GM23338 (cell line): ENCODE measurements at places on chromosomes 7 and 10. TPM values are rescaled to one million over a fixed set of nuclear protein-coding genes. Genes with fewer than 3 reads are reported as not detected.
A peak's percentile ranks its signal among the peaks of the same experiment; 100 is the strongest.

ZNF727 gene
- not detected in 2 replicates for total RNA-seq

DNA sequence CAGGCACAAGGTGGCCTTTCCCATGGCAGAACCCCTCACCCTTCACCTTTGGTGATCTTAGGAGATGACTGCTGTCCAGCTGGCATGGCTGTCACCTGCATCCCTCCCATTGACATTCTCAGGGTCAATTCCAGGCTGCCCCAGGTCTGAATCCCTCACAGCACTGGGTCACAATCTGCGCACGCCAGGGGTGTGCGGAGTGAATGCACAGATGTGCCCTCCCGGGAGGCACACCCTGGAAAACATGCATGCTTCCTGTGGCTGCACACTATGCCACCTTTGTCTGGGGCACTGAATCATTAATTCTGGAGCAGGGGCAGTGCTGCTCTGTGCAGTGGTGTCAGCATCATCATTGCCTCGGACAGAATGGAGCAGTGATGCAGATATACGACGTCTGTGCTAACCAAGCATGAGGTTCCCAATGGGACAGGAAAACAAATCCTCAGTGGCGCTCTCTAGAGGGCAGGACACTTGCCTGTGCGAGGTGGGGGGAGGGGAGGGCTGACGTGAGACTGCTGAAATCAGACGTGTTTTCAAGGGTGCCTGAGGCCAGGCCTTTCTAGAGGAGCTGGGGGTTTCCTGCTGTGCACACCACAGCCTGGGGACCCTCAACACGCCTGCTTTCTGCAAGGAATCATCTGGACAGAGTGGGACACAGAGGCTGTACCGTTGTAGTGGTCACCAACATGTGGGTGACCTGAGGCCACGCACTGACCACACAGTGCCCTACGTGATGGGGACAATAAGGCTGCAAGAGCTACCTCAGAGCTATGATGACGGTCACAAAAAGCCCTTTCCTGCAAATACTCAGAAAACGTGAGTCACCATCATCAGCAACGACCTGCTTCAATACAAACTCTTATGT is 77.9 kb downstream of the HIPK2 start:
- DNase-seq: peak; percentile 81

GRCh38 chr10:47190802-47191450 is 109.1 kb upstream of the GDF10 start:
- DNase-seq: no peak

- peak; percentile 62 for DNase-seq
Measured at GRCh38 chr7:128790315-128791041, 1.3 kb upstream of the CCDC136 start.

GRCh38 chr10:126314863-126315493 is 73.3 kb downstream of the ADAM12 start:
- no peak for DNase-seq

DNA sequence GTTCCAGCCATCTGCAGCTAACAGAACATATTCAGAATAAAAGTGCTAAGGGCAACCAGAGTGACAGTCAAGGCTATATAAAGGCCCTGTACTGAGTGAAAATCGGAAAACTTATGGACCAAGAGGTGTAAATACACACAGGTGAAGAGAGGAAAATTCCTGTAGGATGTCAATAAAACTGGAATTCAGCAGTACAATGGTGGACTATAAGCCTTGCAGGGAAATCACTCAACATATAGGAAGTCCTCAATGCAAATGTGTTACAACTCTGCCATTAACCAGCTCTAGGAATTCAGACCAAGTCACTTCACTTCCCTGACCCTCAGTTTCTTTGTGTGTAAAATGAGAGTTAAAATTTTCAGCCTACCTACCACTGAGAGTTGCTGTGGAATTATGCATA is 7.7 kb downstream of the USP6NL start:
- no peak for DNase-seq

GRCh38 chr7:84123965-84124547 is 70.5 kb downstream of the SEMA3A start:
- DNase-seq: peak; percentile 46
